Left ventricle myocardium inferior (tissue), 1 donor: ENCODE measurements at places on chromosomes 6 and 20. TPM values are rescaled to one million over a fixed set of nuclear protein-coding genes. Genes with fewer than 3 reads are reported as not detected.
A peak's percentile ranks its signal among the peaks of the same experiment; 100 is the strongest.

DBNDD2 gene
- total RNA-seq, result 362 TPM

SPATS1 gene
- not detected for total RNA-seq

EFCAB8 gene
- not detected for total RNA-seq

CFAP61 gene
- total RNA-seq, result 54.8 TPM

RAE1 gene
- 15.3 TPM for total RNA-seq

- H3K4me3 ChIP-seq, result no peak overlapping the region
- no peaks in the 10 kb centered on the region for H3K36me3 ChIP-seq
- no peak overlapping the region for H3K27ac ChIP-seq
- peaks cover 37% of the 10 kb centered on the region for H3K4me1 ChIP-seq
- no peak for DNase-seq
- no peaks in the 10 kb centered on the region for H3K27me3 ChIP-seq
These were observed 7.2 kb downstream of the BTBD9 start for GRCh38 chr6:38632490-38632889.

DNA sequence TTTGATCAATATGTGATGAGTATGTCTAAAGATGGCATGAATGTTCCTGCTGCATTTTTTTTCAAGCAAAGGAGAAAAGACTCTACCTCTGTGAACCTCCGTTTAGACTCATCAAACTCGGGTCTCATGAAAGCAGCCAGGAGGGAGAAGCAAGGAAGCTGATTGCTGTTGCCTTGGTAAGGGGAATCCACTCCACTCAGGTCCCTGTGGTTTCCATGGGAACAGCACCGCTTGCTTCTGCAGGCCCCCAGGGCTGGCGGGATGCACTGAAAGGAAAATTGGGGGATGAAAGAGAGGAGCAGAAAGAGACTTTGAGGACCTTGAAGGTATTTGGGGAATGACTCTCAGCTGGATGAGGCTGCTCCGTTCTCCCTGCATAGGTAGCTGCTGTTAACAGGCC, 249.6 kb upstream of the RIN2 start:
- H3K4me3 ChIP-seq, result no peak overlapping the region
- no peaks in the 10 kb centered on the region for H3K4me1 ChIP-seq
- H3K27ac ChIP-seq, result no peak overlapping the region
- DNase-seq, result no peak

DNA sequence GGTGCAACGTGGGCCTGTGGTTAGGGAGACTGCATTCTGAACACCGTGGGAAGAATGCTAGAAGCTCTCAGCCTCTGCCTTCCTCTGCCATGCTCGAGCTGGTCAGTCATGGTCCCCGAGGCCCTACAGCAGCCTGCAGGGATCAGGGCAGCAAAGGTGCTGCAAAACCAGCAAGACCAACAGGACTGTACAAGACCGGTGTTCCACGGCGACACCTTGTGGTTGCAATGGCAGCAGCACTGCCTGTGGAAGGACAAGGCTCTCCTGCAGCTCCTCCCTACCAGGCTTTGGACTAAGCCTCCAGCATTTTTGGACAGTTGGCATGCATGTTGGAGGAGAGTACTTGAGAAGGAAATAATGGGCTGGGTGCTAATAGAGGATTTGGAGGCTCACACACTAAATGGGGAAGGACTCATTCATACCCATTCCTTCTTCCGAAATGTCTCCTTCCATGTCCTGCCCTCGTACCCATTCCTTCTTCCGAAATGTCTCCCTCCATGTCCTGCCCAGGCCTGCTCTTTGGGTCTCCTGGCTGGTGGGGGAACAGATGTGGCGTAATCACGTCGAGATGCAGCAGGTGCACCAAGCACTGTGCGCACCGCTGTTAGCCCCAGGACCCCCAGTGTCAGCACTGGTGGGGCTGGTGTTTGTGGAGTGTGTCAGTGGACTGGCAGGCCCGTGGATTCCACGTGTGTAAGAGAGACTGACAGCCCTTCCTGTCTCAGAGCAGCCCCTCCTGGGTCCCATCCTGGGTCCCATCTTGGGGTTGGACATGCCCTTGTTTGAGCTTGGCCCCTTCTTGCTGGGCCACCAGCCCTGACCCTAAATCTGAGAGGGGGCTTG, 18.6 kb upstream of the MYT1 start:
- DNase-seq, result no peak
- H3K4me1 ChIP-seq, result no peaks in the 10 kb centered on the region
- H3K27me3 ChIP-seq, result peaks cover 65% of the 10 kb centered on the region
- no peak overlapping the region for H3K27ac ChIP-seq

DNA sequence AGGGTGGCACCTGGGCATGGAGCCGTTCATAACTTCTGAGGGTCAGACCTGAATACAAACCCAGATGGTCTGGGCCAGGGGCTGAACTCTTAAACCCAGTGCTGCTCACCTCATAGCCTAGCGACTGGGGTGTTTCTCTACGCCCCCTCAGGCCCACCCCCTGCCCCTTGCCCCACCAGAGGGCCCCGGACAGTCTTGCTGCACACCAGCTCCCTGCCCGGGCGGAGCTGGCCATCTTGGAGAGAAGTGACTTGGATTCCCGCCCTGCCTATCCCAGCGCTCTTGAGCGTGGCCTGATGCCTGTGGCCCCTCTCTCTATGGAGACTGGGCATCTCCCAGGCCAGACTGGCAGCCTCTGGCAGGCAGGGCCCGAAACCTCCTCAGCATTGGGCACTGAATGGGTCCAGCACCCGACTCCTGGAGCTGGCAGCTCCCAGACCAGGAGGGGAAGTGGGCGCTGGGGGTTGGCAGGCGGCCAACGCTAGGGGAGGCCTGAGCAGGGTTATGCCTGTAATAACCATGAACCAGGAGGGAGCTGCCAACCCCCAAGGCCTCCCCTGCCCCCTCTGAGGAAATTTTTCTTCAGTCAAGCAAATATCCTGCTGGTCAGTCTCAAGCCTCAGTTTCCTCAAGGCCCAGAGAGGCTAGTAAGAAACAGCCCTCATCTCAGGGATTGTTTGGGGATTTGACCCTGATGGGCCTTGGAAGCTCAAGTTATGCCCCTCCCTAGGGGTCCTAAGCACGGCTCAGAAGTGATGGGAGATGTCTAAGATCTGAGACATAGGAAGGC, 169.5 kb downstream of the VEGFA start:
- DNase-seq, result peak; percentile 19
- no peaks in the 10 kb centered on the region for H3K36me3 ChIP-seq
- H3K4me3 ChIP-seq, result no peak overlapping the region

GRCh38 chr20:9160757-9161156, 91.9 kb downstream of the PLCB4 start:
- peaks cover 46% of the 10 kb centered on the region for H3K4me1 ChIP-seq
- H3K4me3 ChIP-seq, result peak overlapping the region; percentile 35
- H3K27me3 ChIP-seq, result no peaks in the 10 kb centered on the region
- no peaks in the 10 kb centered on the region for H3K36me3 ChIP-seq

- no peak overlapping the region for H3K4me3 ChIP-seq
- H3K27ac ChIP-seq, result no peak overlapping the region
- H3K27me3 ChIP-seq, result no peaks in the 10 kb centered on the region
- DNase-seq, result no peak
- H3K36me3 ChIP-seq, result no peaks in the 10 kb centered on the region
- H3K4me1 ChIP-seq, result no peaks in the 10 kb centered on the region
These were observed 111.4 kb upstream of the ATXN1 start for GRCh38 chr6:16872543-16873235.

DNA sequence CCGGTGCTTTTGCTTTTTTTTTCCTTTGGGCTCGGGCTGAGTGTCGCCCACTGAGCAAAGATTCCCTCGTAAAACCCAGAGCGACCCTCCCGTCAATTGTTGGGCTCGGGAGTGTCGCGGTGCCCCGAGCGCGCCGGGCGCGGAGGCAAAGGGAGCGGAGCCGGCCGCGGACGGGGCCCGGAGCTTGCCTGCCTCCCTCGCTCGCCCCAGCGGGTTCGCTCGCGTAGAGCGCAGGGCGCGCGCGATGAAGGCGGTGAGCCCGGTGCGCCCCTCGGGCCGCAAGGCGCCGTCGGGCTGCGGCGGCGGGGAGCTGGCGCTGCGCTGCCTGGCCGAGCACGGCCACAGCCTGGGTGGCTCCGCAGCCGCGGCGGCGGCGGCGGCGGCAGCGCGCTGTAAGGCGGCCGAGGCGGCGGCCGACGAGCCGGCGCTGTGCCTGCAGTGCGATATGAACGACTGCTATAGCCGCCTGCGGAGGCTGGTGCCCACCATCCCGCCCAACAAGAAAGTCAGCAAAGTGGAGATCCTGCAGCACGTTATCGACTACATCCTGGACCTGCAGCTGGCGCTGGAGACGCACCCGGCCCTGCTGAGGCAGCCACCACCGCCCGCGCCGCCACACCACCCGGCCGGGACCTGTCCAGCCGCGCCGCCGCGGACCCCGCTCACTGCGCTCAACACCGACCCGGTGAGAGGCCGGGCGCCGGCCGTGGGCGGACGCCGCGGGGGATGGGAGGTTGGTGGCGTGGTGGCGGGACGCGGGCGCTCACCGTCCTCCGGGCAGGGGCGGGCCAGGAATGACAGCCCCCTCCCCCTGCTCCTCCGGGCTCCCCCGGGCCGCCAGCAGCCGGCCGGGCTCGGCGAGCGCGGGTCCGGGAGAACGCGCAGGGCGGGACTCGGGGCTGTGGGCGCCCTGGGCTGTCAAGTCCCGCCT, 606 bp downstream of the ID4 start:
- no peaks in the 10 kb centered on the region for H3K36me3 ChIP-seq
- DNase-seq, result peak; percentile 23
- H3K27me3 ChIP-seq, result peaks cover 69% of the 10 kb centered on the region

DNA sequence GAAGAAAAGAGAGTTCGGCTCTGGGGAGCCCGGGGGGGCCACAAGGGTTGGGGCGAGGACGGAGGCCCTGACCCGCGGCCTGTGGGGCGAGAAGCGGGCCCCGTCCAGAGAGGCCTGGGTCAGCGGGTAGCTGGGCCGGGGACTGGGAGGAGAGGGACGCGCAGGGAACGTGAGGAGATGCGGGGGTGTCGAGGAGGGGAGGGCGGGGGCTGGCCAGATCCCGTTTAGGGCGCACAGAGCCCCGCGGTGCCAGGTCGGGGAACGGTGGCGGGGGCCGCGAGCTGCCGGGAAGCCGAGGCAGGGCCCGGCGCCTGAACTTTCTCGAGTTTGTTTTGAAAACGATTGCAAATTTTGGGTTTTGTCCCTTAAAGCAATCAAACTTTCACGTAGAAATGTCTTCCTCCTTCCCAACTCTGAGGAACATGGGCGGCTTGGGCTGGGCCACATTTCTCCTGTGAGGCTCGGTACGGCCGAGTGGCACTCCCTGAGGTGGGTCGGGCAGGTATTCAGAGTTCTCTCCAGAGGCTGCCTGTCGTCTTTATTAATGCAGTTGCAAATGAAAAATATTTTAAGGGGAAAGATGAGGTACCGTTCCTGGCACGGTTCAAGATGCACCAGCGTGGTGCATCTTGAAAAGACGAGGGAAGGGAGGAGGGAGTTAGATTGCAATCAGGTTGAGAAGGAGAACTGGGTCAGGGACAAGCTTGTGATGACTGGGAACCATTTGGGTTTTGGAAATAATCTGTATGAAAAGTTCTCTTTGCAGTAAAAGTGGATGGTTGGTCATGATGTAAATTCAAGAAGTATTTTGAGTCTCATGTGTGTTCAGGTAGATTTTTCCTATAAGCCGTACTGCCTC, 972 bp downstream of the RNF8 start:
- no peaks in the 10 kb centered on the region for H3K27me3 ChIP-seq
- peaks cover 47% of the 10 kb centered on the region for H3K4me1 ChIP-seq
- DNase-seq, result peak; percentile 22
- peak overlapping the region; percentile 53 for H3K27ac ChIP-seq

GRCh38 chr20:59903621-59904020, 29.8 kb downstream of the SYCP2 start:
- H3K27ac ChIP-seq, result no peak overlapping the region
- H3K36me3 ChIP-seq, result no peaks in the 10 kb centered on the region
- H3K4me1 ChIP-seq, result no peaks in the 10 kb centered on the region
- no peak overlapping the region for H3K4me3 ChIP-seq

DNA sequence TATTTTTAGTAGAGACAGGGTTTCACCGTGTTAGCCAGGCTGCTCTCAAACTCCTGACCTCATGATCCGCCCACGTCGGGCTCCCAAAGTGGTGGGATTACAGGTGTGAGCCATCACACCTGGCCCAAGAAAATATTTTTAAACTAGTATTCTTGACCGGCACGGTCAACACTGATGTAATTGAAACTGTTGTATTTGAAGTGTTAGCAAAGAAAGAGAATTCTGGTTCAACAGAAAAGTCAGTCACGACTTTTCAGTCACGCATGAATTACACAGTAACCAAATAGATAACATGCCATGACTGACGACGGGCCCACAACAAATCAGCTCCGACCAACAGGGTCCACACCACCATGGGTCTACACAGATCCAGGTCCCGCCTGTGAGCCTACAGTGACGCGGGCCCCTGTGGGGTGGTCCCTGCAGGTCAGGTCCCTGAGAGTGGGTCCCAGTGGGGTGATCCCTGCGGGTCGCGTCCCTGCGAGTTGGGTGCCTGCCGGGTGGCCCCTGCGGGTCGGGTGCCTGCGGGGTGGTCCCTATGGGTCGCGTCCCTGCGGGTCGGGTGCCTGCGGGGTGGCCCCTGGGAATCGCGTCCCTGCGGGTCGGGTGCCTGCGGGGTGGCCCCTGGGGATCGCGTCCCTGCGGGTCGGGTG, 1.0 kb downstream of the GMEB2 start:
- peak; percentile 31 for DNase-seq
- peaks cover 6% of the 10 kb centered on the region for H3K36me3 ChIP-seq
- peak overlapping the region; percentile 98 for H3K4me3 ChIP-seq
- peaks cover 41% of the 10 kb centered on the region for H3K4me1 ChIP-seq

GRCh38 chr6:153145591-153145990, 14.5 kb upstream of the RGS17 start:
- H3K4me3 ChIP-seq, result no peak overlapping the region
- H3K27ac ChIP-seq, result no peak overlapping the region
- H3K27me3 ChIP-seq, result peaks cover 12% of the 10 kb centered on the region
- H3K36me3 ChIP-seq, result no peaks in the 10 kb centered on the region

- peak overlapping the region; percentile 22 for H3K4me3 ChIP-seq
- DNase-seq, result no peak
- H3K4me1 ChIP-seq, result peaks cover 50% of the 10 kb centered on the region
- H3K27ac ChIP-seq, result no peak overlapping the region
These were observed 3.1 kb upstream of the INSM1 start for GRCh38 chr20:20364593-20365479.

DNA sequence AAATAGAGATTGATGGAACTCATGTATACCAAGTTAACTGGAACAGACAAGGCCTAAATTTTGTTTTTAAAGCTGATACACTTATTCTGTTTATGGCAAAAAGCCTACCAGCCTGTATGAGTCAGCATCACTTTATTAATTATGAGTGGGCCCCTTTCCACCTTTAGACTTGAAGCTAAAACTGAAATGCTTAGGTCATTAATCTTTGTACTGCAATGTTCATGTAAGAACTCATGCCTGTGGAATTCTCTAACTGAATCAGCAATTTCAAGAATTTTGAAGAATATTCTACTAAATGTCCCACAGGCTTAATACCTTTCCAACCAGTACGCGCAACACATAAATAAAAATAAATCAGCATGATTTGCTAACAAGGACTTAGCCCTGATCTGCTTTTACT, 140.2 kb upstream of the PHACTR1 start:
- H3K4me1 ChIP-seq, result peaks cover 12% of the 10 kb centered on the region
- H3K36me3 ChIP-seq, result no peaks in the 10 kb centered on the region
- no peaks in the 10 kb centered on the region for H3K27me3 ChIP-seq

DNA sequence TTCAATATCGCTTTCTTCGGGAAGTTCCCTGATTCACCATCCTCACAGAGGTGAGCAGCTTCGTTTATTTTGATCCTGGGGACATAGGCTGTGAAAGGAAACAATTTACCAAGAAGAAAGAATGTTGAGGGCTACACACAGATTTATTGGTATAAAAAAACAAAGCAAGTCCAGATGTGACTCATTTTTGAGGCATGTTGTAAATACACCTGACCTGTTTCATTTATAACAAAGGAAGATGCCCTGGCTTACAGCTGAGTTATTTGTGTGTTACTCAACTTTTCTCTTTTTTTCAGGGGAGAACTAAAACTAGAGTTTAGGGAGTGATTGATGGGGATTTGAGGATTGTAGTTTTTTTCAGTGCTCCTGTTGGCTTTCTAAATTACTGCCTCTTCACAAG, 489.5 kb downstream of the CBLN4 start:
- no peak for DNase-seq
- no peak overlapping the region for H3K27ac ChIP-seq
- H3K4me1 ChIP-seq, result no peaks in the 10 kb centered on the region
- no peaks in the 10 kb centered on the region for H3K36me3 ChIP-seq
